ENCODE measurements at places on chromosomes 3 and 15.

GRCh38 chr15:92714077-92714476 lies 58.5 kb upstream of the FAM174B start:
- DNase-seq = no peak

DNA sequence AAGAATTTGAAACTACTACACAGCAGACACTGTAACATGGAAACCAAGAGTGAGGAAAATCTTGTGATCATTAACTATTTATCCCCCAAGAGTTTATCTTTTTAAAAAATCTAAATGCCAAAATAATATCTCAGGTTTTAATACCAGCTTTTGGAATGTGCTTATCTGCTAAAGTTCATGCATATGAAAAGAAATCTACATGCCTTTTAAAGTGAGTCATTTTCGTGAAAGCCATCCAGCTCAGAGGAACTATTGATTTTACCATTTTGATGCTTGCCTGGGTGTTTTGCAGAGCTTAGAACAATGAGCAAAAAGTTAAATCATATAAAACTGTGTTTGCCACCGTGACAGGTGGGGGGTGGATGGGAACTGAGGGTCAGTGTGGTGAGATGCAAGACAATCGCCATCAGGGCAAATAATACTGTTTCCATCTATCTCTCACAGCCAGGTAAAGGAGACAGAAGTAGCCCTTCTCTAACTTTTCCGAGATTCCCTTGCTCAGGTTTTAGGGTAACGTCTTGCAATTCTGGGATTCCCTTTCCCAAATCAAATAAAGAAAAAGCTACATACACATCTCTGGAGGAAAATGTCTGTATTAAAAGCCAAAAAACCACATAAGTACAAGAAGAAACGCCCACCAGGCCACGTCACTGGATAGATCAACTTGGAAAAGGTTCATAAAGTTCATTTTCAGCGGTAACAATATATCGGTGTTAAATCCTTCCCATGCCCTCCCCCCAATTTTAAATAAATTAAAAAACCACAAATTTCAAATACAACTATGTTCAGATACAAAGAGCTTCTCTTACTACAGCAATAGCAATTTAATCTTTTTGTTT lies 2.0 kb downstream of the TMEM158 start:
- DNase-seq = no peak

GRCh38 chr3:37179144-37179967 lies 5.0 kb upstream of the LRRFIP2 start:
- DNase-seq = no peak

- DNase-seq = no peak
Measured at GRCh38 chr3:10195366-10196089, 30.8 kb downstream of the IRAK2 start.

Measured in esophagus squamous epithelium (tissue), 5 donors.